Astrocyte of the spinal cord (primary cell): ENCODE measurements at places on chromosomes 5 and 9.

DNA sequence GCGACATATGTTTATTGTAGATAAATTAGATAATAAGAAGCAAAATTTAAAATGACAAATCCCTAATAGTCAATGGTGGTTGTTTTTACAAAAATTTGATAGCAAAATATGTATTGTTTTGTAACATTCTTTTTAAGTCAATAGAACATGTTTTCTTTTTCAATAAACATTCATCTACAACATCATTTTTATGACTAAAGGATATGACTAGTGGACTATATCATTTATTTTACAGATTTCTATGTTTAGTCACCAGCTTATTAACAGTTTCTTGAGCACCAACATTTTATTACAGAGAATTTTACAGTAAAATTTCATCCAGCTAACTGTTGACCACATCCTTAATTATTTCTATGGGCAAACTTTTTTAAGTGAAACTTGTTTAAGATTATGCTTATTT, 114.7 kb upstream of the IL7R start:
- DNase-seq: no peak

DNA sequence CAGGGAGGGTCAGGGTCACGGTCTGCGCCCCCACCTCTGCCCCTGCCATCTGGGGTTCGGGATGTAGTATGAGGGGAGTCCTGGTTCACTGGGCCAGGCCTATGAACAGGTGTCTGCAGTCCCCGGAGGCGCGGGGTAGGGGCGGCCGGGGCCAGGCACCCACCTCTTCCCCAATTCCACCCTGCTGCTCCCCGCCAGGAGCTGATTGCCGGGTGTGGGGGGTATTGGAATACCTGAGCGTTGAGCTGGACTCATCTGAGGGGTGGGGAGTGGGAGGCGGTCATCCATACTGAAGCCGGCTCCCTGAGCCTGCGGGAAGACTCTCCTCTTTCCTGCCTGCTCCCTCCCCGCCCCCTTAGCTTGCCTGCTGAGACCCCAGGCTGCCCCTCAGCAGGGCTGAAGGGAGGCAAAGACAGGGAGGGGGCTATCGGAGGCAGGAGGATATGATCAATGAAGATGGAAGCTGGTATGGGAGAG, 679 bp downstream of the SLC6A7 start:
- DNase-seq: no peak

DNA sequence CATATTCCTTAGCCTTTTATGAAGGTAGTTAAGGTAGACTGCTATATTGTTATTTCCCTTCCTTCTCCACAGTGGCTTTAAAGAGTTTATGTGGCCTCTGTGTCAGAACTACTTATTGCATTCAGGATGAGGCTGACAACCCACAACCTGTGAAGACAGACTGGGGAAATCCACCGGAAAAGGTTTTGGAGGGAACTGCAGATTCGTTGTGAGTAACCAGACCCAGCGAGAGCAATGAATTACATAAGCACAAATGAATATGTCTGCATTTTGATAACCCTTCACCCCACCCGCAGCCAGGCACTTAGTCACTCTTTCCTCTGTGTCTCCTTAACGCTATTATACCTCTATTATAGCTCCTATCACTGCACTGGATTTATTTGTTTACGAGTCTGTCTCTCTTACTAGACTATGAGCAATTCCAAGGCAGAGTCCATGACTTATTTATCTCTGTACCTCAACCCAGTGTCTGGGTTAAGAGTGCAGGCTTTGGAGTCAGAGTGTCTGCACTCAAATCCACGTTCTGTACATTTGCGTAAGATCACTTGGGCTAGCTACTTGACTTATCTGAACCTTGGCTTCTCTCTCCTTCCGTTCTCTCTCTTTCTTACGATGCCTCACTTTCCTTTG, 19.2 kb downstream of the KCTD16 start:
- peak; percentile 75 for DNase-seq

- DNase-seq: no peak
Measured at GRCh38 chr9:14766299-14766698, 43.8 kb upstream of the CER1 start.

- no peak for DNase-seq
Measured at GRCh38 chr9:121297389-121297788, 29.4 kb downstream of the GSN start.

GRCh38 chr9:111016426-111017045, 21.7 kb downstream of the LPAR1 start:
- DNase-seq: peak; percentile 64

- DNase-seq: no peak
Measured at GRCh38 chr9:69504058-69504457, 168.1 kb downstream of the APBA1 start.

DNA sequence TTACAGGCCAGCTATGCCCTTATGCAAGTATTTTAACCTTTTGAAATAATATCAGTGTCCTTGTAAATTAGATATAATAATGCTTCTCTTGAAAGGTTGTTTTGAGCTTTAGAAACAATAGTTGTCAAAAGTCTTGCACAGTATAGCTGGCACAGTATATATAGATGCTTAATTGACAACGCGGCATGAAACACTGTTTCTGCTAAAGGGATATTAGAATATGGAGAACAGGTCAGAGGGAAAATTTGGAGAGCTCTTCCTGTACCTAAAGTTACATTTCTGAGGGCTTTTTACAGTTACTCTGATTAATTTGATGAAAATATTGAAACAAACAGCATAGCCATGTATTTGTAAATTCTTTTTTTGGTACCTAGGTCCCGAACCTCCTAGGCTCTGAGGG, 4.5 kb downstream of the NUDT2 start:
- no peak for DNase-seq

DNA sequence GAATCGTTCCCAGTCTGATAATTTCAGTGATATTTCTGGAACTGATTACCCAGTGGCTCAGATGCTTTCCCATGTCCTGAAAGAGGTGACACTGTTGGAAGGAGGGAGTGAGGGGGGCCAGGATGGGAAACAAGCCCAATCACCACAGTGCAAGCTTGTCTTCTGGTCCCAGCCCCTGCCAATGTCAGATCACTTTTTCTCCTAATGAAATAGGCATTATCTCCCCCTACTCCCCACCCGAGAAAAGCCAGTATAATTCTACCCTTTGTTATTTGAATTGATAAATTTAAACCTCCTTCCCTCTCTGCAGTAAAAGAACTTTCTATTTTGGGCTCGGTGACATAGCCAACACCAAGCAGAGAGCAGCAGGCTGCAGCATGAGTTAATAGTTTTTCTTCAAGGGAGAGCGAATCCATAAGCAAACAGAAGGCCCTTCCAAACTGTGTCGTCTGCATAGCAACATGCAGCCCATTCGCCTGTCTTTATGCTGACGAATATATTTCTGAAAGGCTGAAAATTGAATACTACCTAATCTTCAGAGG, 14.6 kb upstream of the PPP2CA start:
- DNase-seq: peak; percentile 85

DNA sequence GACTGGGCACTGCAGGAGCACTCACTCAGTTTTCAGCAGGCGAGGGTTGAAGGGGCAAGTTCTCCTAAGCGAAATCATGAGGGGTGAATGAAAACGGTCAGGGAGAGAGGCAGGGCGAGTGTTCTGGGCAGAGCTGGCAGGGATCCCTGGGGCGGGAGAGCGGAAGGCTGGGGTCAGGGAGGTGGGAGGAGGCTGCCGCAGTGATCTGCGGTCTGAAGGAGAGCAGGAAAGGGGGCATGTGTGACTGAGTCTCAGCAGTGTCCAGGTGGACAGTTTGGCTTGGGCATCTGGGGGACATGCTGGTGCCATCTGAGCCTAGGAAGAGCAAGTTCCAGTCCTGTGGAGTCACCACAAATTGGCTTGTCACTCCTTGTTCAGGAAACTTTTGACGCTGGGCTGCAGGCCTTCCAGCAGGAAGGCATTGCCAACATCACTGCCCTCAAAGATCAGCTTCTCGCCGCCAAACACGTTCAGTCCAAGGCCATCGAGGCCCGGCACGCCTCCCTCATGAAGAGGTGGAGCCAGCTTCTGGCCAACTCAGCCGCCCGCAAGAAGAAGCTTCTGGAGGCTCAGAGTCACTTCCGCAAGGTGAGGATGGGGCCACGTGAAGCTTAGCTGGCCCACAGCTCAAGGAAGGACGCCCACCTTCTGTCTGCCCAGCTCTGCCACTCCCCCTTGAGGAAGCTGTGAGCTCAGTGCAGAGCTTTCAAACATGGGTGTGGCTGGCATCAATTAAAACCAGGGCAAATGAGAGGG, 31.1 kb downstream of the DYNC2I2 start:
- DNase-seq: no peak

GRCh38 chr9:114084282-114085073, 6.4 kb upstream of the AMBP start:
- no peak for DNase-seq

DNA sequence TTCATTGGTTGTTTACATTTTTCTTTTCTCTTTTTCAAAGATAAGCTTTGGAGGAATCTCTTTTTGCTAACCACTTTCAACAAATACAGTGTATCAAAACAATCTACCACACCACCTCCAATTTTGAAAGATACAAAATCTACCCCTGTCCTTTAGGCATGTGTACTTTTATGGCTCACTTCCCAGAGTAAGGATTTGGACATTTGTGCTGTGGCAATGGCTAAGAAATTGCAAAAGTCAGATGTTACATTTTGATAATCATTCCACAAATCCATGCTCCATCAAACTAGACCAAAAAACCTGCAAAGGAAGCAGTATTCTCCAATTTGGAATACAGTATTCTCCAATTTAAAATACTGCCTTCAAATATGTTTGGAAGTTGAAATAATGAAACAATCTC, 204.9 kb downstream of the MCTP1 start:
- DNase-seq: no peak

GRCh38 chr9:19320495-19320894, 59.5 kb downstream of the RPS6 start:
- DNase-seq: no peak

DNA sequence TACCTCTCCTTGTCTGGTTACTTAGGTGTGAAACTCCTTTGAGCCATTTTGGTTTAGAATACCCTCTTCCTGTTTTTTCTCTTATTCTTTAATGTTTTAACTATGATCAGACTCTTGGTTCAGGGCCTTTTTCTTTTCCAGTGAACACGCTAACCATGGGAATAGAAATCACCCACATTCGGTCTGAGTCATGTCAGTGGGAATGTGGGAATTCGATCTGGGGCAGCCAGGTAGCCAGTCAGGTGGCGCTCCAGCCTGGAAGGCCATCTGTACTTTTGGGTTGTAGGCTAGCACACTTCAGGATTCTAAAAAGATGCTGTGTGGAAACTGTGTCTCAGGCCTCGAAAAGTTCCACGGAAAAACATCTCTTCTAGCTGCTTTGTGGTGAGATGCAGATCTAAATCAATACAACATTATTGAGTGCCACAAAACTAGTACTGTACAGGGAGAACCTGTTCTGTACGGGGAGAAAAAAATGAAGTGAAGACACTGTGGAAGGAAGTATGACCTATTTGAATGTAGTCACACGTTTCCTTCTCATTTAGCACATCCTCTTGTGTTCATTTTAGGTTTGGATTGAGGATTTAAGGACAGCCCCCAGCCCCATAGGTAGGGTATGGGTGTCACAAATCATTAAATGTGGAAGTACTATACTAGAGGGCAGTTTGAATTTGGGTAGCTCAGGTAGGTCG, 36.4 kb downstream of the SNX30 start:
- no peak for DNase-seq

- peak; percentile 55 for DNase-seq
Measured at GRCh38 chr5:159805021-159805420, 111.3 kb upstream of the ADRA1B start.
